ENCODE measurements at places on chromosomes 2 and 18. TPM values are rescaled to one million over a fixed set of nuclear protein-coding genes. Genes with fewer than 3 reads are reported as not detected.

RNF152 gene
- 127 TPM for total RNA-seq

MSH2 gene
- 19.9 TPM for total RNA-seq

CRYGC gene
- not detected for total RNA-seq

INO80D gene
- 12.9 TPM for total RNA-seq

CCDC74A gene
- total RNA-seq, result 5.9 TPM

WNT10A gene
- total RNA-seq, result not detected

Data from placental pericyte (primary cell).